Right lung (tissue), 10 donors: ENCODE measurements at places on chromosomes 7 and 10. TPM values are rescaled to one million over a fixed set of nuclear protein-coding genes. Genes with fewer than 3 reads are reported as not detected.
A peak's percentile ranks its signal among the peaks of the same experiment; 100 is the strongest.

TRPV5 gene
- polyA plus RNA-seq = 0.18 TPM

GRCh38 chr7:142784096-142784495 is 13.3 kb downstream of the PRSS2 start:
- no peak for DNase-seq

- no peak for DNase-seq
Measured at GRCh38 chr7:80775897-80776296, 137.5 kb downstream of the CD36 start.

DNA sequence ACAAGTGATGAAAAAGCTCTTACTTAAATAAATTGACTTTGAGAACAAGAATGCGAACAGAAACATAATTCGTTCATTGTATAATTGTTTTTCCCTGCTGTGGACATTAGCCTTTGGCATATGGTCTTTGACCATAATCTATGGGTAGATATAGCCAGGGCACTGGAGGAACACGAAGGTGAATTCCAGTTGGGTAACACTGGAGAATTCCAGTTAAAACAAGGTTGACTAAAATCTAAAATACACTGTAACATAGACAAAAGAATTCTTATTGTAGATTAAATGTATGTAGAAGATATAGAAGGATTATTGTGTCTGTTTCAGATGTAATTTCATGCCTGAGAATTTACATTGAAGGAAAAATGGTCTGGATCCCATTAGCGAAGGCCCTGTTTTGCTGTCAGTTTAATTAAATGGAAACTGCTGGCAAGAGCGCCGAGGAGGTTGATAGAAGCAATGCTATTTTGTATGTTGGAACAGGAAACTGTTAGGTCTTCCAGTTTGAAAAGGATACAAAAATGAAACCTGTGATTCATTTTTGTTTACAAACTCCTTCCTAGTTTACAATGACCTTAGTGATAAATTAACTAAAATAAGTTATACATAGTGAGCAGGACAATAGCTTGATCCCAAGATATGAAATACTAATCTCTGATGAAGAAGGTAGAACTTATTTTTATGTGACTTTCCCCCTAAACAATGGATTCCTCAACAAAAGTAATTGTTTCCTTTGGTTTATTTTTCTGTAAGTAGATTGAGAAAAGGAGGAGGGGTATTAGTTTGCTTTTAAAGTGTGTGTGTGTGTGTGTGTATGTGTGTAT is 68.9 kb downstream of the ARID5B start:
- DNase-seq = peak; percentile 30

- no peak for DNase-seq
Measured at GRCh38 chr10:31352436-31353226, 33.6 kb downstream of the ZEB1 start.

LIPF gene
- polyA plus RNA-seq = not detected

TYW1B gene
- 7.8 TPM for polyA plus RNA-seq

DNA sequence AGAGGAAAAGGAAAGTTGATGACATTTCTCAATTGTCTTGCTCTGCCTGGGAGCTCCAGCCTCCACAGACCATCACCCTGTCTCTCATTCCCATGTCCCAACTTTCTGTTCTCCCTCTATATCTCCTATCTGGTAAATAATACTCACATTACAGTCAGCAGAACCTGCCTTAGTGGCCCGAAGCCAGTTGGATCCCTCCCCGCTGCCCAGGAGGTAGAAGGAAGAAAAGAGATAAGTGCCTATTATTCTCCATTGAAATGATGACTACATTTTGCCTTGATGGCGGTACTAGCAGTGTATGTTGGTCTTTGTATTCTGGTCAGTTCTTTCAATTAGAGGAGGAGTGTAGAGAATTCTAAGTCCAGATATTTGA is 91.9 kb downstream of the CSTF2T start:
- no peak for DNase-seq

- DNase-seq = no peak
Measured at GRCh38 chr10:82759050-82759449, 884.1 kb downstream of the NRG3 start.

- peak; percentile 69 for DNase-seq
Measured at GRCh38 chr7:112080441-112080840, 125.8 kb downstream of the DOCK4 start.

CPVL gene
- polyA plus RNA-seq = 8.2 TPM

LBX1 gene
- 0.49 TPM for polyA plus RNA-seq

ZNF212 gene
- polyA plus RNA-seq = 14.4 TPM

GRCh38 chr10:50461834-50462233 is 161.9 kb downstream of the SGMS1 start:
- DNase-seq = no peak

- no peak for DNase-seq
Measured at GRCh38 chr7:128434413-128435326, 21.0 kb upstream of the HILPDA start.

GRCh38 chr10:44253769-44254462 is 131.0 kb downstream of the CXCL12 start:
- peak; percentile 73 for DNase-seq
